ENCODE measurements at places on chromosomes 11 and 22.

DNA sequence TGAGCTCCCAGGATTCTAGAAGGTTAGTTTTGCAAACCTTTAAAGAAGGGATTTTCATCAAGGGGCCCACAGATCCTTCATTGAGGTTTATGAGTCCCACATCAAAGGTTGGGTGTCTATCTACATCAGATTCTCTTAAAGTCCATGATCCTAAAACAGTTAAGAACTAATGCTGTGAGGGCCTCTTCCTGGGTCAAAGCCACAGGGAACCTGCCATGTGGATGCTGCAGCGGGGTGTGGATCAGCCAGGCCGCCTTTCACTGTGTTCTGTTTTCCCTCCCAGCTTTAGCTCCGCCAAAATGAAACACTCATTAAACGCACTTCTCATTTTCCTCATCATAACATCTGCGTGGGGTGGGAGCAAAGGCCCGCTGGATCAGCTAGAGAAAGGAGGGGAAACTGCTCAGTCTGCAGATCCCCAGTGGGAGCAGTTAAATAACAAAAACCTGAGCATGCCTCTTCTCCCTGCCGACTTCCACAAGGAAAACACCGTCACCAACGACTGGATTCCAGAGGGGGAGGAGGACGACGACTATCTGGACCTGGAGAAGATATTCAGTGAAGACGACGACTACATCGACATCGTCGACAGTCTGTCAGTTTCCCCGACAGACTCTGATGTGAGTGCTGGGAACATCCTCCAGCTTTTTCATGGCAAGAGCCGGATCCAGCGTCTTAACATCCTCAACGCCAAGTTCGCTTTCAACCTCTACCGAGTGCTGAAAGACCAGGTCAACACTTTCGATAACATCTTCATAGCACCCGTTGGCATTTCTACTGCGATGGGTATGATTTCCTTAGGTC is 5.3 kb downstream of the SERPIND1 start:
- H3K36me3 ChIP-seq = peaks cover 14% of the 10 kb centered on the region
- DNase-seq = no peak
- H3K4me1 ChIP-seq = no peaks in the 10 kb centered on the region
- H3K4me3 ChIP-seq = no peak overlapping the region
- H3K27me3 ChIP-seq = no peaks in the 10 kb centered on the region

DNA sequence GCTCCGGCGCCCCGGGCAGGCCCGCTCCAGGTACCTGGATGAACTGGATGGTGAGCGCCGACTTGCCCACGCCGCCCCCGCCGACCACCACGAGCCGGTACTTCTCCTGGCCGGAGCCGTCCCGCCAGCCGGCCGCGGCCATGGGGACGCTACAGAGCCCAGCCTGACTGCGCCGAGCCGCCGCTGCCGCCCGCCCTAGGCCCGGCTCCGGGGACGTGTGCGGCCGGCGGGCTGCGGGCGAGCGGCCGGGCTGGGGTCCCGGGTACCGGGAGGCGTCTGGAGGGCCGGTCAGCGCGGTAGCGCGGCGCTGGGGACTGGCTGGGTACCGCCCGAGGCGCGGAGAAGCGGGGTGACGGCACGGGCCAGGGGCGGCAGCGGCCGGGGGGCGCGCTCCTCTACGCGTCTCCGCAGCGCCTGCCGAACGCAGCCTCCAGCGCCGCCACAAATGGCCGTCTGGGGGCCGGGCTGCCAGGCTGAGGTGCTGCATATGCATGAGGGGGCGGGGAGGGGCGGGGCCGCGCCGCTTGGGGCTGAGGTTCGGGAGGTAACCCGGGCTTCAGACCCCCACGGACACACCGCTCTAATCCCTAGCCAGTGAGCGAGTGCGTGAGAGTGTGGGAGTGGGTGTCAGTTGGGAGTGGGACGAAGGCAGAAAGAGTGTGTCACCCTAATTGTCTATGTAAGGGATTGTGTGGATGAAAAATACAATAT is at the start of gene RRAS2:
RRAS2 (minus strand) TSS at position 455 of the 711 bp plus-strand sequence; CDS start at position 142, 313 bp downstream.
- H3K36me3 ChIP-seq = no peaks in the 10 kb centered on the region
- peak within 1 kb of the TSS; percentile 75 for H3K27ac ChIP-seq
- peak within 1 kb of the TSS; percentile 66 for H3K4me3 ChIP-seq
- H3K4me1 ChIP-seq = peaks cover 15% of the 10 kb centered on the region

GRCh38 chr11:8252388-8252787 is 11.3 kb downstream of the LMO1 start:
- no peaks in the 10 kb centered on the region for H3K4me1 ChIP-seq
- H3K4me3 ChIP-seq = no peak overlapping the region
- no peaks in the 10 kb centered on the region for H3K27me3 ChIP-seq
- no peak for DNase-seq

- peak overlapping the region; percentile 74 for H3K27ac ChIP-seq
- no peak overlapping the region for H3K4me3 ChIP-seq
- peaks cover 21% of the 10 kb centered on the region for H3K36me3 ChIP-seq
- peaks cover 66% of the 10 kb centered on the region for H3K4me1 ChIP-seq
Measured at GRCh38 chr22:20522134-20523004, 15.0 kb downstream of the MED15 start.

DNA sequence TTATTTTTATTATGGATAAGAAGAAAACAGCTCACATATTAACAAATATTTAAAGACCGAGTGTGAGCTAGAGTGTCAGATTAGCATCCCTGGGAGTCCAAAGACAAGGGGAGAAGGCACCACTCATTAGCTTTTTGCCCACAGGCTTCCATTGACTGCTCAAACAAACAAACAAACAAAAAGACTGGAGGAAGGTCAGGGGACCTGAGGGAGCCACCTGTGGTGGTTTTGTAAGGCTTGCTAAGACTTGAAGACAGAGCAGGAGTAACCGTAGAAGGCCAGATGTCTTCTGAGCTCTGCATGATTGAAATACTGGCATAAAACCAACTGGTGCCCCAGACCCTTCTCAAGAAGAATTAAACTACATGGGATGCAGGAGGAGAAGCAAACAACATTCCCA is 395.2 kb upstream of the CNTN5 start:
- no peaks in the 10 kb centered on the region for H3K4me1 ChIP-seq
- no peaks in the 10 kb centered on the region for H3K27me3 ChIP-seq
- H3K36me3 ChIP-seq = no peaks in the 10 kb centered on the region
- H3K27ac ChIP-seq = no peak overlapping the region
- DNase-seq = no peak

GRCh38 chr11:110897035-110897434 is 184.8 kb upstream of the ARHGAP20 start:
- no peak overlapping the region for H3K4me3 ChIP-seq
- no peaks in the 10 kb centered on the region for H3K27me3 ChIP-seq
- no peaks in the 10 kb centered on the region for H3K36me3 ChIP-seq
- no peaks in the 10 kb centered on the region for H3K4me1 ChIP-seq

- H3K36me3 ChIP-seq = no peaks in the 10 kb centered on the region
- peaks cover 12% of the 10 kb centered on the region for H3K4me1 ChIP-seq
- H3K4me3 ChIP-seq = peak within 1 kb of the TSS; percentile 66
- no peaks in the 10 kb centered on the region for H3K27me3 ChIP-seq
Measured at GRCh38 chr22:21952586-21953571, at the start of gene PPM1F. Gene PPM1F (minus strand): TSS chr22:21952848. CDS start chr22:21946048, 6,800 bp downstream.

DNA sequence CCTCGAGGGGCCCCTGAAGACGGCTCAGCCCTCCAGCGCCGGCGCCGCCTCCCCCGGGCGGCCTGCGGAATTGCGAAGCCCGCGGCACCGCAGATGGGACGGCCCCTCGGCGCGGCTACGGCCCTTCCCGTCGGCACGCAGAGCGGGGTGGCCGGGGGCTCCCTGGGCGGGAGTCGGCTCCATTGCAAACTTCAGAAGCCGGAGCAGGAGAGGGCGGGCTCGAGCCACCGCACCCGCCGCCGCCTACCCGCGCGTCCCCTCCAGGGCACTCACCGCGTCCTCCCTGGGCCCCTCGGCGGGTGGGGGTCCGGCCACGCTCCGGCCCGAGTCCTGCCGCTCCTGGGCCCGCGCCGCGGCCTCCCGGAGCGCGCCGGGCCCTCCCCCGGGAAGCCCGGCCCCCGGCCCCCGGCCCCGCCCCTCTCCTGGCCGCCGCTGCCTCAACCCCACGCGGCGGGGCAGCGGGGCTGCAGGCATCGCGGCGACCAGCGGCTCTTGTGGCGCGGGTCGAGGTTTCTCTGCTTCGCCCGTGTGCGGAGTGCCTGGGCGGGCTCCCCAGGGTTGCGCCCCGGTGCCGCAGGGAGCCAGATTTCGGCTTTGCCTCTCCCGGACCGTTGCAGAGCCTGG is at the start of gene PACSIN3:
PACSIN3 (minus strand) TSS at position 359 of the 624 bp plus-strand sequence. CDS start 3,707 bp downstream, outside the sequence.
- DNase-seq = no peak
- no peaks in the 10 kb centered on the region for H3K36me3 ChIP-seq
- peaks cover 12% of the 10 kb centered on the region for H3K4me1 ChIP-seq
- peaks cover 22% of the 10 kb centered on the region for H3K27me3 ChIP-seq

- H3K4me3 ChIP-seq = no peak overlapping the region
- no peak overlapping the region for H3K27ac ChIP-seq
- no peaks in the 10 kb centered on the region for H3K4me1 ChIP-seq
Measured at GRCh38 chr11:82701847-82702520, 31.7 kb downstream of the FAM181B start.

- no peak overlapping the region for H3K4me3 ChIP-seq
- no peaks in the 10 kb centered on the region for H3K27me3 ChIP-seq
- H3K36me3 ChIP-seq = no peaks in the 10 kb centered on the region
- H3K4me1 ChIP-seq = no peaks in the 10 kb centered on the region
- DNase-seq = no peak
- no peak overlapping the region for H3K27ac ChIP-seq
Measured at GRCh38 chr11:15275141-15275540, 160.4 kb downstream of the INSC start.

DNA sequence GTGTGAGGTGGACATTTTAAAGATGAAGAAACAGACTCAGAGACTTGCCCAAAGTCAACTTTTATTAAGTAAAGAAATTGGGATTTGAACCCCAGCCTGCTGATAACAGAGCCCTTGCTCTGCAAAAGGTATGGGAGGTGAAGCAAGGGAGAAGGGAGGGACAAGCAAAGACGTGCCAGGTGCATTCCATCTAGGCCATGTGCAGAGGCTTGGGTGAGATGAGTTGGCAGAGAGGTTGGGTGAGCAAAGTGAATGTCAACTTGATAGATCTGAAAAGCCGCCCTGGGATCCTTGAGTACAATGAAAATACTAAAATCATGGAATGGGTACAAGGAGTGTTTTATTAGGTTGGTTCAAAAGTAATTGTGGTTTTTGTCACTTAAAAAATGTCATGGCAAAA is 341.3 kb downstream of the CADM1 start:
- H3K4me1 ChIP-seq = no peaks in the 10 kb centered on the region
- no peak for DNase-seq
- no peak overlapping the region for H3K27ac ChIP-seq
- no peaks in the 10 kb centered on the region for H3K27me3 ChIP-seq

DNA sequence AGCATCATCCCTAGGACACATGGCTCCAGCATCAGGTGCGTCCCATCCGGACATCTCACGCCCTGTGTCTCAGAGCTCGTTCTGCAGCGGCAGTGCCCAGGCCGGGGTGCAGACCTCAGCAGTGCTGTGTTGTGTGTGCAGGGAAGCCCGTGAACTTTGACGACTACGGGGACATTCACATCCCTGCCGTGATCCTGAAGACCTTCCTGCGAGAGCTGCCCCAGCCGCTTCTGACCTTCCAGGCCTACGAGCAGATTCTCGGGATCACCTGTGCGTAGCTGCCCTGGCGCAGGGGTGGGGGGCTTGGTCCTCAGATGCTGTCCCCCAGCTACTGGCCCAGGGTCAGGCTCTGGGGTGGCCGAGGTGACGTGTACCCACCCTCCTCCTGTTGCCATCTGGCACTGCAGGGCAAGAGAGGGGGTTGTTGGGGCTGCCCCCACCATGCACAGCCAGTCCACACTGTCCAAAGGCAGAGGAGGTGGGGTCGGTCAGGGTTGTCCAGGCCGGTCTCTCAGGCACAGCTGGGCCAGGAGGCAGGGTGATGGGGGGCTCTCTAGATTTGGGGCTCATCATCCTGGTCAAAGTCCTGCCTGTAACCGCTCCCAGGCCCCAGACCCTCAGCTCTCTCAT is 96.5 kb downstream of the ARHGAP8 start:
- no peaks in the 10 kb centered on the region for H3K4me1 ChIP-seq
- H3K36me3 ChIP-seq = no peaks in the 10 kb centered on the region

DNA sequence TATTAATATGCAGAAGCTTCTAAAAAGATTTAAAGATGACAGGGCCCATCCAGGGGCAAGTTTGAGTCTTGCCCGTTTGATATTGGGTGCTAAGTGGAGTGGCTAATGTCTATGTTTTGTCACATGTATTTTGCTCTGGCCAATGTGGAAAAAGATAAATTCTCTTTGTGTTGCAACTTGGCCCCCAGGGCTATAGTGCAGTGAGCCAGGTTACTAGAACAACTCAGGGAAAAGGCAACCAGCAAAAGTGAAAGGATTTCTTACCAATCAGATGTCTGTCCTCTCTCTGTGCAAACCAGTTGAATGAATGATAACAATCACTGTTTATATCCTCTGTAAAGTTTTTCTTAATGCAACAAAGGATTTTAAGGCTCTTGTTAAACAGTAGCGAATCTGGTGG is 4.6 kb upstream of the CLNS1A start:
- DNase-seq = no peak
- no peak overlapping the region for H3K27ac ChIP-seq
- no peaks in the 10 kb centered on the region for H3K27me3 ChIP-seq
- no peaks in the 10 kb centered on the region for H3K36me3 ChIP-seq

DNA sequence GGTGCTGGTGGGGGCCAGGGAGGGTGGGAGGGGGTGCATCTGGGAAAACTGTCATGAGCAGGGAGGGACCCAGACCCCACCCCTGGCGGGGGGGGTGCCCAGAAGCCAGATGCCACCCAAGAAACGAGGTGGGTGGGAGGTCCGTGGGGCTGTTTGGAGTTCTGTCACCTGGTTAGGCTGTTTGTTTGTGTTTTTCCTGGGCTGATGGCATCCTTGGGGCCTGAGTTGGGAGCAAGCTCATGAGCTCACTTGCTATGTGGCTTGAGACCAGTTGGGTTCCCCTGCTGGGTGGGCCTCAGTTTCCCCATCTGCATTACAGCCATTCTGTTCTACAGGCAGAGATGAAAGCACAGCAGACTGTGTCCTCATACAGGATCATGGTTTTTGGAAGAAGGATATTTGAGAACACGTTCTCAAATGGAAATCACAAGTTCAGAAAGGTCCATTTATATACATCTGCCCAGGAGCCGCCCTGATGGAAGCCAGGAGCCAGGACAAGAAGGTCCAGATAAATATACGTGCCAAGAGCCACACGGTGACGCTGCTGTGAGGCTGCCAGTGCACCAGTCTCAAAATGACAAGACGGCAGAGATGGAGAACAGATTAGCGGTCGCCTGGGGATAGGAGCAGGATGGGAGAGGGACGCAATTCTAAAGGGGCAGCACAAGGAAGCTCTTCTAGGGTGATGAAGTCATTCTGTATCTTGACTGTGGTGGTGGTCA is 312.9 kb downstream of the MN1 start:
- no peaks in the 10 kb centered on the region for H3K27me3 ChIP-seq
- H3K27ac ChIP-seq = no peak overlapping the region
- DNase-seq = no peak
- no peak overlapping the region for H3K4me3 ChIP-seq

DNA sequence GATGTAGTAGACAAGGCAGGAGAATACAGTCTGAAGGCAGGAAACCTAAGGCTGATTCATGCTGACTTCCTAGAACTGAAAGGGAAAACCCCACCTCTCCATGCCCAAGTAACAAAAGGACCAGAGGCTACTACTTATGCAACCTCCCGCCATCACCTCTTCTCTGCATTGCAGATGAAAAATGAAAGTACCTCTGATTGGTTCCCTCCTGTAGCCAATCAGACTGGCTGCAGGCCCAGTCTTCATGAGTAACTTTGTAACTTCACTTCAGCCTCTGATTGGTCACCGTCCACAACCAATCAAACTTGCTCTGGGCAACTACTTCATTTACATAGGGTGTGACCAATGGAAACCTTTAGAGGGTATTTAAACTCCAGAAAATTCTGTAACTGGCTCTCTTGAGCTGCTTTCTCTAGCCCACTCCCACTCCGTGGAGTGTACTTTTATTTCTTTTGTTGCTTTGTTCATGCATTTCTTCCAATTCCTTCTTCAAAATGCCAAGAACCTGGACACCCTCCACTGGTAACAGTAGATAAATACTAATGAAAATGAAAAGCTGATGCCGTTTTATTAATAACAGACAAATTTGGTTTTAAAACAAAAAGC is 5.2 kb upstream of the MAP6 start:
- H3K36me3 ChIP-seq = no peaks in the 10 kb centered on the region
- no peak overlapping the region for H3K4me3 ChIP-seq
- H3K27me3 ChIP-seq = peaks cover 7% of the 10 kb centered on the region

All from CD8-positive, alpha-beta memory T cell (primary cell).